ENCODE measurements at places on chromosomes 7 and 10.
A peak's percentile ranks its signal among the peaks of the same experiment; 100 is the strongest.

- no peak for DNase-seq
Measured at GRCh38 chr10:11057994-11058393, 40.3 kb downstream of the CELF2 start.

- no peak for DNase-seq
Measured at GRCh38 chr10:25758041-25758457, 176.0 kb upstream of the MYO3A start.

DNA sequence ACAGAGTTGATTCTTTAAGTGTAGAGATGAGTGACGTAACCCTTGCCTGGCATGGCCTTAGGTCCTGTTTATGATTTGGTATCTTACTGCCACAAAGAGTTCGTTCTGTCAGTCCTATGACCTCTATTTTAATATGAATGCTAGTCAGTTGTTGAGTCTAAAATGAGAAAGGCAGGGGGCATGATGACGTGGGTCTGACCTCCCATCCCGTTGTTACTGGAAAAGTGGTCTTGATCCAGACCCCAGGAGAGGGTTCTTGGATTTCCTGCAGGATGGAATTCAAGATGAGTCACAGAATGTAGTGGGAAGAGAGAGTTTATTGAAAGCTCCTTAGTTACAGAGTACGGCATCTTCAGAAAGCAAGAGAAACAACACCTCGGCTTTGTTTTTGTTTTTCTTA lies 317.0 kb upstream of the COBL start:
- DNase-seq, result no peak

- DNase-seq, result no peak
Measured at GRCh38 chr10:12687996-12688395, 313.5 kb downstream of the CCDC3 start.

- no peak for DNase-seq
Measured at GRCh38 chr7:71601851-71602250, 469.9 kb downstream of the GALNT17 start.

- no peak for DNase-seq
Measured at GRCh38 chr7:123060446-123060845, 64.9 kb upstream of the TAS2R16 start.

DNA sequence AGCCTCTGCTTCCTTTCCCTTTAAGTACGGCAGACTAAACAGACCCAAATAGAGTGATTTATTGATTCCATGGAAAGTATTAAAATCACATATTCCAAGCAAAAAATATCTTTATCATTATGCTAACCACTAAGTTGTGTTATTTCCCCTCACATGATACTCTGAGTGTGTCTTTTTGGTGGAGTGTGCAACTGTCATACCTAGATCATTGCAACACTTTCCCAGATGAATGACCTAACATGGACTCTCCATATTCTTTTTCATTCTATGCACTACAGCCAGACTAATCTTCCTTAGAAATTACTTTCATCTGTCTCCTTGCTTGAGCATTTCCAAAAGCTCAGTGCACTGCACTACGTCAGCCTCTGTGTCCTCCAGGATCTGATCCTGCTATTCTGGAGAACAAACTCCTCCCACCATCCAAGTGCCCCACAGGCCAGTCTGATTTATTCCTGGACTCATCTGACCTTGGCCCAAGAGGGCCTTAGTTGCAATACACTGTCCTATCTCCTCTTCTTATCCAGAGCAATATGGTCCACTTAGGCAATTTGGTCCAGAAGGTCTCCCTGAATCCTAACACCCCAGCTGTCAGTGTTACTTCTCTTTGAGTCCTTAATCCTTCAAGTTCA lies 263.3 kb upstream of the KLF6 start:
- DNase-seq, result no peak

DNA sequence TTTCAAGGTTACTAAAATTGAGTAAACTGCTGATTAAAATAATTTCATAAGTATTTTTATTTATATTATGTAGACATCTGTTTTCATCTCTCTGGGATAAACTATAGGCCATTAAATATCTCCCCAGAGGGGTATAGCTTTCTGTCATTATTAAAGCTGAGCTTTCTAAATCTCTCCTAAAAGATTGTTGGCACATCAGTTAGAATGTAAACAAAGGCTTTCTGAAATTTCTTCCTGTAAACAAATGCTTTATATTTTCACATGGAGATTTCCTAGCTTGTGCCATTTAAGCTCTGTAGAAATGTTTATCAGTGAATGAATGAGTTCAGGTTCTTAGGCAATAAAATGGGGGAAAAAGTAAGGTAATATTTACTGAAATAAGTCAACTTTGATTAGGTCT lies 35.7 kb downstream of the PPP1R9A start:
- DNase-seq, result no peak

DNA sequence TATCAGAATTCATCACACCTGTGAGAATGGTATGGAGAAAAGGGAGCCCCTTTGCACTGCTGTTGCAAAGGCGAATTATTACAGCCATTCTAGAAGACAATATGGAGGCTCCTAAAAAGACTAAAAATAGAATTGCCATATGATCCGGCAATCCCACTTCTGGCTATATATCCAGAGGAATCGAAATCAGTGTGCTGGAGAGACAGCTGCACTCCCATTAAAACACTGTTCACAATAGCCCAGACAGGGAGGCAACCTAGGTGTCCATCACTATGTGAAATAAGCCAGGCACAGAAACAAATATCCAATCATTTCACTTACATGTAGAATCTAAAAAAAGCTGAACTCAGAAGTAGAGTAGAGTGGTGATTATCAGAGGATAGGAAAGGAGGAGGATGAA lies 26.0 kb upstream of the GJD4 start:
- no peak for DNase-seq

GRCh38 chr7:105990727-105991453 lies 27.8 kb downstream of the CDHR3 start:
- DNase-seq, result no peak

- DNase-seq, result no peak
Measured at GRCh38 chr10:93999401-93999851, 5.7 kb downstream of the PLCE1 start.

GRCh38 chr7:114508086-114508485 lies 93.5 kb downstream of the FOXP2 start:
- DNase-seq, result no peak

DNA sequence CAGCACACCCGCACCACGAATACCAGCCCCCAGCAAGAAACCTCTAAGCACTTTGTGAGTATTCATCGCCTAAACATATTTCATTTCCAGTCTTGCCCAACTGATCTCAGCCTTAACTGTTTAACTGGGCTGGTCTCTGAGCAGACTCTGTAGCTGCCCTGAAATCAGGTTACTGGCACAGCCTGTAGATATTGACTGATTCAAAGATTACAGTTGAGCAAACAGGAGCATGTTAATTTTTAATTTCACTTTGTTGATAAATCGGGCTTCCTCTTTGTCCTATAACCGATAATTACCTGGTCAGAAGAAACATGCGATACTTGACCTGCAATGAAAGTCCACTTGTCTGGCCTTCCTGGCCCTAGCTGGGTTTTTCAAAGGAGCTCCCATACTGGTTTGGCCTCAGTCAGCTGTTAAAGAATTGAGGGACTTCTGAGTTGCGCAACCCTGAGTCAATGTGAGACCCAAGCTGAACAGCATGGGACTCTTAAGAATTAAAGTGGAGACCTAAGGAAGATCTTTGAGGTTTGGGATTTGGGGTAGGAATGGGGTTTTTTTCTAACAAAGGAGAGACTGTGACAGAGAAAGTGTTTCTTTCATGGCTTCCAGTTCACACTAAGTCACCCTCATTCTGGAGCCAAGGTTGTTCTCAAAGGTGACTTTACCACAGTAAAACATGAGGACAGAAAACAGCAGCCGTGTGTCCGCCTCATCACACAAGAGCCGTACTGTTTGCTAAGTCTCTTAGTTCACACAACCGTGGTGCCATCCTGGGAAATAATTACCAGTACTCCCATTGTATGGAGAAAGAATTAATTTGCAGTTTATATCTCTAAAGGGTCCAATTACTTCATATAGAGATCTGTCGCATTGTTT lies 75.9 kb downstream of the PPP1R3C start:
- no peak for DNase-seq

DNA sequence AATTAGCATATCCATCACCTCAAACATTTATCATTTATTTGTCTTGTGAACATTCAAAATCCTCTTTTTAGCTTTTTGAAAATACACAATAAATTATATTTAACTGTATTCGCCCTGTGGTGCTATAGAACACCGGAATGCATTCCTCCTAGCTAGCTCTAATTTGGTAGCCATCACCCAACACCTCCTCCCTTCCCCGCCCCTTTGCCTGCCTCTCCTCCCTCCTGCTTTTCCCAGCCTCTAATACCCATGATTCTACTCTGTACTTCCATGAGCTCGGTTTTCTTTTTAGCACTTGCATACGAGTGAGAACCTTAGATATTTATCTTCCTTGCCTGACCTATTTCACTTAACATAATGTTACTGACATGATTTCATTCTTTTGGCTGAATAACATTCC lies 80.1 kb downstream of the ANKRD26 start:
- DNase-seq, result no peak

DNA sequence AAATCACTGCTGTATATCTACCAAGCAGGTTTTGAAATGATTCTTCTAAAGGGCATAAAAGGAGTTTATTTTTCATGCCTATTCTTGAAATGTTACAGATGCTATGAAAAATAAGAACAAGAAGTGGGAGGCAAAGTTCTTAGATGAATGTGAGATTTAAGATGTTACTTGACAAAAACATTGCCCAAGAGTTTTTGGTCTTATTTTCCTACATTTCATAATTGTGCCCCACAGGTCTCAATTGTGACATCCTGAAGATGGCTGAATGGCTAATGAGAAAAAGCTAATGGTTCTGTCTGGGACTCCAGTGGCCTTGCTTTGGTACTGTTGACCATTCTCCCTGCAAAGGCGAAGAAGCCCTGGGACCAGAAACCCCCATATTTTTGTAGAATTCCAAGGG lies 43.0 kb upstream of the IFRD1 start:
- DNase-seq, result no peak

- no peak for DNase-seq
Measured at GRCh38 chr10:50219646-50220045, 31.7 kb downstream of the ASAH2 start.

- no peak for DNase-seq
Measured at GRCh38 chr10:1858048-1858447, 120.7 kb upstream of the ADARB2 start.

GRCh38 chr7:106220307-106220706 lies 64.5 kb downstream of the NAMPT start:
- no peak for DNase-seq

- no peak for DNase-seq
Measured at GRCh38 chr10:31148951-31149350, 117.3 kb upstream of the ZNF438 start.

GRCh38 chr7:97971120-97971989 lies 18.6 kb downstream of the OCM2 start:
- DNase-seq, result peak; percentile 32

DNA sequence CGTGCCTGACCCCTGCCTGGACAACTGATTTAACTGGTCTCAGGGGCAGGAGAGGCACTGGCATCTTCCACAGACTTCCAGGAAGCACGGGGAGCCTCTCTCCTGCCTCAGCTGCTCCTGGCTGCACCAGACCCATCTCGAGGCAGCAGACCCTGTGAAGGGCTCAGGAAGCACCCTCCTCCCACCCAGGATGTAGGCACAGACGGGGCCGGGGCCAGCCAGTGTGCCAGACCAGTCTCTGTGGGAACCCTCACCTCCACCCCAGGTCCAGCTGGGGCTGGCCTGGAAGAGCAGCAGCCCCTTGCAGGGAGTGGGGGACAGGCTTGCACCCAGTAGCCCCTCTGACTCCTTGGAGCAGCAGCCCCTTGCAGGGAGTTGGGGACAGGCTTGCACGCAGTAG lies 56.3 kb downstream of the RASGEF1A start:
- no peak for DNase-seq

GRCh38 chr10:24209432-24209771 lies 464 bp downstream of the KIAA1217 start:
- no peak for DNase-seq

DNA sequence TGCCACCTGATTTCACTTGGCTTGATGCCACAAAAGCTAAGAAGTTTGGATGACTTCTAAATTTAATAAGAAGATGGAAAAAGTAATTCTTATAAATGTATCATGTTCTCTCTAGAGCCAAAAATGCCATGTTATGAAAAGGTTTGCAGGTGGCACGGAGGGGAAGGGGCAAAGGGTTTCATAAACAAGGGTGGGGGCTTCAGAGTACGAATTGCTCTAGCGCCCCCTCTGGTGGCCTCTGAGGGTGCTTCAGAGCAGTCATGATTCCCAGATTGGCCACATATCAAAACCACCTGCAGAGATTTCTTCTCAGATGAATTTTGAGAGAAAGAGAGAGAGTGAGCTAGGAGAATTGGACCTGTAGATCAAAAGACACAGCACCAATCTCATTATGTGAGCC lies 208.6 kb upstream of the YAE1 start:
- no peak for DNase-seq

GRCh38 chr7:75798770-75799169 lies 14.8 kb downstream of the CCL24 start:
- DNase-seq, result no peak

DNA sequence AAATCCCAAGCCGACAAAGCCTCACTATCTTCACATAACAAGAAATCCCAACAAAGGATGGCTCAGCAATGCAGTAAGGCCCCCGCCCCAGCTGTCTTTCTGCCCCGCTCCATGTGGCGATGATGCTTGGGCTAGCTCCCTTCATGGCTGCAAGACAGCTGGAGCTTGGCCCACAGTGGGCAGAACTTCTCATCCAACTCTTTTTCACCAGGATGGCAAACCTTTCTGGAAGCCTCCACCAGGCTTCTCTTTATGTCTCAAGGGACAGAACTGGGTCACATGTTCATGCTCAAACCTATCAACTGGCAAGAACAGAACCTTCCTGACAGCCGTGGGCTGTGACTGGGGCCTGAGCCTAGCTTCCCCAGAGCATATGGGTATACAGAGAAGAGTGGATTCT lies 260.5 kb upstream of the MKLN1 start:
- no peak for DNase-seq

GRCh38 chr10:73839276-73839966 lies 28.0 kb upstream of the NDST2 start:
- DNase-seq, result no peak

- peak; percentile 21 for DNase-seq
Measured at GRCh38 chr10:101062232-101063049, 652 bp downstream of the KAZALD1 start.
